ENCODE measurements at places on chromosomes 12 and 14.

DNA sequence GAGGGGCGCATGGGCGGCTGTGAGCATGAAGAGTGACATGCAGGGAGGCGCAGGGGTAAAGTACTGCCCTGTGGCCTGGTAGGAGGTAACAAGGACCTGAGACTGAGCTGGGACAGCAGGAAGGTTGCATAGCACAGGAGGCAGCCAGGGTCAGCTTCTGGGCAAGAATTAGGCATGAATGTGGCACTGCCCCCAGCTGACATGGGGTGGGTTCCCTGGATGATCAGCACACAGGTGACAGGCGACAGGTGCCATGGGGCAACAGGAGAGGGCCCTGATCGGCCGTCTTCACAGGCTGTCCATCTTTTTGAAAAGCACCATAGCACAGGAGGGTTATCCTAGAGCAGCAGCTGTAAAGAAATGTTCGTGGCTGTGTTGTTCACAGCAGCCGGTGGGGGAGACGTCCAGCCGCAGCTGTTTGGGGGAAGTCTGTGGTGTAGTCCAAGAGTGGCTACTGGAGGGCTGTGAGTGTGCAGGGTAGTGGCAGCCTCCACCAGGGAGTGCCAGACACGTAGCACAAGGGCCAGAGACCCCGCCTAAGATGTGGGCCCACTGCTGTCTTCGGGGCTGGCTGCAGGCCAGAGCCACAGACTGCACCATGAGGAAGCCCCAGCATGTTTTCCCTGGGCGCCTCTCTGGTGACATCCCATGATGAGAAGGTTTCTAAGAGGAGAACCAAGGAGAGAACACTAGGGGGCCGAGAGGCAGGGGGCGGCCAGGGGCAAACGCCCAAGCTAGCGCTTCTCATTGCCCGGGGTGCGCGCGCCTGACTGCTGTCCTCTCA lies 8.4 kb downstream of the CLBA1 start:
- DNase-seq, result no peak

- no peak for DNase-seq
Measured at GRCh38 chr14:33922125-33922524, 28.7 kb downstream of the EGLN3 start.

GRCh38 chr12:8667270-8667669 lies 4.6 kb upstream of the MFAP5 start:
- no peak for DNase-seq

- no peak for DNase-seq
Measured at GRCh38 chr12:10397296-10397695, 7.5 kb upstream of the KLRK1 start.

DNA sequence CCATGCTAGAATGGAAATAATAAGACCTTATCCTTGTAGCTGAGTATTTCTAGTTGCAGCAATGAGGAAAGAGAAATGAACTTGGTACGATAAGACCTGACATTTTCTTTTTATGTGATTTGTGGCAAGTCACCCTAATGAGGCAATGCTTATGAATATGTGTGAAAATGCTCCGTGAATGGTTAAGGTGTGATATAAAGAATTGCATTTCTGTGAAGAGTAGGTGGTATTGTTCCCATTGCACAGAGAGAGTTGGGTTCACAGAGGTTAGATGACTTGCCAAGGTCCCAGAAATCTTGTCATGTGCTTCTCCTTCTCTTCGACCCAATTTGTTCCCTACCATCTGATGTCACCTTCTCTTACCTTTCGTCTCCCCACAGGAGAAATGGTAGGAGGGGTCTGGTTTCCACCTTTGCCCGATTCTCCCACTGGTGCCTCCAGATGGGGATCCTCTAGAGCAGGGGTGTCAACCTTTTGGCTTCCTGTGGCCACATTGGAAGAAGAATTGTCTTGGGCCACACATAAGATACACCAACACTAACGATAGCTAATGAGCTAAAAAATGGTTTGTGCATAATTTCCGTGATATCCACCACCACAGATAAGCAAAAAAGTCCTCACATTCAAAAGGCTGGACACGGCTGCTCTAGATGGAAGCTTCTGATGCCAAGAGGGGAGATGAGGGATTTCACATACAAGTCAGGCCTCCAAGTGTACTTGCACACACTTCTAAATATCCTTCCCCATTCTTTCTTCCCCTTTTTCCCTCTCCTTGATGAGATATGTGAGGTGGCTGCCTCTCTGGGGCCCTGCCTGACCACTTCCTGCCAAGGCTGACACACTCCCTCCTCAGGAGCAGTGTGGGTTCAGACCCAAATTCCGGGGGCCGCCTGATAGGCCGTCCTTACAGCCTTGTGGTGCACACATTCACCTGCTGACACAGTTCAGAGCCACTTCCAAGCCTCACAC lies 96.1 kb downstream of the PLXNC1 start:
- DNase-seq, result no peak

GRCh38 chr14:88137327-88137726 lies 132.4 kb downstream of the GPR65 start:
- DNase-seq, result no peak

DNA sequence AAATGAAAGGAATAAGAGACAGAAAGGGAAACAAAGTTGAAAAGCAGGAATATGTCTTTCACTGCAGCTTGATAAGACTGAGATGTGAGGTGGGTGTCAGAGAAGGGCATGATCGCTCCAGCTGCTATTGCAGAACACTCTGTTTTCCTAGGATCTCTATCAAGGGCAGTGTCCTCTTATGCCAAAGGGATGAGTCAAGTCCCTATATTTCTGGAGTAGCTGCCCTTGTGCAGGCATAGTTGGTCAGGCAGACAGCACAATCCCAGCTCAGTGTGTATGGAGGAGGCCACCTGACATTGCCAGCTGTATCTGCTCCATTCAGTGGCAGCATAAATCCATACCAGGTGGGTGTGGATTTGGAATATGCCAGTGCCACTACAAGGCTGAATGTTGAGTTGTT lies 101.6 kb downstream of the DAD1 start:
- no peak for DNase-seq

GRCh38 chr14:70416725-70417349 lies at the start of gene SYNJ2BP:
Gene SYNJ2BP (minus strand): TSS chr14:70417090. CDS start chr14:70416963, 127 bp downstream.
- DNase-seq, result peak; percentile 76

- DNase-seq, result no peak
Measured at GRCh38 chr12:120962532-120963020, 15.8 kb upstream of the HNF1A start.

- DNase-seq, result no peak
Measured at GRCh38 chr12:88884600-88884999, 304.3 kb upstream of the KITLG start.

DNA sequence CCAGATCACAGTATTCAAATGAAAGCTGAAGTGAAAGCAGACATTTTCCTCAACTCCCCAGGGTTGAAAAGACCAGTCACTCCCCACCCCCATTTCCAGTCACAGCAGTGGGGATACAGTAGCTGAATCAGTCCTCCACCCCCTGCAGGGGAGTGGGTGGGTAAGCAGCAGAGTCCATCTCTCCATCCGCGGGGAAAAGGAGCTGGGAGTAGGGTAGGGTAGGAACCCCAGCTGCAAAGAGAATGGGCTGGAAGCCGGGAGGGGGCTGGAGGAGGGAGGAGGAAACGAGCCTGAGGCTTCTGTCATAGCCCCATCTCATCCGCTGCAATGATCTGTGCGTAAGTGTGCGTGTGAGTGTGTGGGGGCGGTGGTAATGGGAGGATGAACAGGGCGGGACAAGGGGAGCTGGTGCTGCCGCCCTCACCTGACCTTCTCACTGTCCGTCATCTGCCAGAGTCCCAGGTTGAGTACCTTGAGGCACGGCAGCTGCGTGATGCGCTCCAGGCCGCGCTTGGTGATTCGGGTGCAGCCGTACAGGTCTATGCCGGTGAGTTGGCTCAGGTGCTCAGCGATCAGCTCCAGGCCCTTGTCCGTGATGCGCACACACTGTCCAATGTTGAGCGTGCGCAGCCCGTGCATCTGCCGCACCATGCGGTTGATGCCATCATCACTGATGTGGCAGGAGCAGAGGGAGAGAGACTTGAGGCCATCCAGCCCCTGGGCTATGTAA lies 1.8 kb downstream of the FBXL14 start:
- no peak for DNase-seq

- no peak for DNase-seq
Measured at GRCh38 chr14:60051721-60052221, 40.0 kb upstream of the PCNX4 start.

DNA sequence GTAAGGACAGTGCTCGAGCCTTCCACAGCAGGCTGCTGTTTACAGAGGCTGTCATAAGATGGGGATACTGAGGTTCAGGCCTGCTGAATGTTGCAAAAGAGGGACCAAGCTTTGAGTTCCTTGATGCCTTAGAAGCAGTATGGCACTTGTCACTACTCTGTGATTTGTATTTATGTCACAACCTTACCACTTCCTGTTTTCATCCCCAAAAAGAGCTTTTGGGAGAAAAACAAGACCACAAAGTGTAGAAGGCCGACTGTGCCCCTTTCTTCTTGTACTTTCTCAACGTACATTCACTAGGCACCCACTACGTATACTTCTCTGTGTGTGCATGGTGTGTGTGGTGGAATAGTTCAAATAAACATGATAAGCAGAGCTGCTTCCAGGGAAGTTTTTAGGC lies 90.1 kb downstream of the DRAM1 start:
- DNase-seq, result no peak

GRCh38 chr12:98262902-98263301 lies 252.5 kb upstream of the TMPO start:
- no peak for DNase-seq

DNA sequence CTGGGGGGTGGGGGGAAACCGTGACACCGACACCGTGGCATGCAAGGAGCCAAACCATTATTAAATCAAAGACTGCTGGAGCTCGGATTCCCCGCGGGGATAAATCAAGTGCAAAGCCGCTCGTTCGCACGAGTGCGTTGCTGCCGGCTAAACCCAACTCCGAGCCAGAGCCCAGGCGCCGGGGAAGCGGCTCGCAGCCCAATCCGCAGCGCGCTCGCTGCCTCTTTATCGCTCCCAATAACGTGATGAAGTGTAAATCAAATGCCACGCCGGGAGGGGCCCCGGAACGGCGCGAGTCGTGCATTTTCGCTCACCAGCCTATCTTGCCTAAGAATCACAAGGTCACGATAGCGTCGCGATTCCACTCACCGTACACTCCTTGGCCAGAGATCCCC lies 1.3 kb downstream of the MDGA2 start:
- DNase-seq, result no peak

GRCh38 chr14:85531141-85531586 lies 1.2 kb downstream of the FLRT2 start:
- DNase-seq, result peak; percentile 72

DNA sequence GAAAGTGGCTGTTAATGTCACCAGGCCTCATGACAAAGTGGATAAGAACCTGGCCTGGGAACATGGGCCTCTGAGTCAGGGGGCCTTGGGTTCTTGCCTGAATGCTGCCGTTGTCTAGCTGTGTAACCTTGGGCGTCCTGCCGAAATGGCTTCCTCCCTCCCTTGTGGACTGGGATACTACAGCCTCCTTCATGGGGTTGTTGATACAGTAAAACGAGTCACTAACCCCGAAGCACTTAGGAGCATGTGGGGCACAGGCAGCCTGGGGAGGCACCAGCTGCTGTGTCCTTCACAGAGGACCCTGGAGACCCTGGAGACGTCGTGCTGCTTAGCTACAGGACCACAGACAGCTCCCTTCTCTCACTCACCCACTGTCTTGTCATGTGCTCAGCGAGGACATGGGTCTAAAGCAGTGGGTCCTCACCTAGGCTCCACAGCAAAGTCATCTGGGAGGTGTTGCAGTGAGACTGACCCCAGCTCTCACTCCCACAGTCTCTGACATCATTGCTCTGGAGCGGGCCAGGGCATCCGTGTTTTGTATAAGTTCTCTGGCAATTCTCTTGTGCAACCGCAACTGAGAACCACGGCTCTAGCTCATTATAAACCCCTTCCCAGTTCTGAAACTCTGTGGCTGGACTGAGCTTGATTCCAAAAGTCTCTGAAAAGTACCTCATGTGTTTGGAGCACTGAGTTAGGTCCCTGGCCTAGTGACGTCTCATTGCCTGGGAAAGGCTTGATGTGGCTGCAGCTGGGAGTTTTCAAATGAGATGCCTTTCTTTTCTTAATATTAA lies 42.1 kb downstream of the SERPINA3 start:
- peak; percentile 43 for DNase-seq

- DNase-seq, result no peak
Measured at GRCh38 chr12:24537083-24537860, 411.6 kb downstream of the BCAT1 start.

GRCh38 chr14:75301666-75302325 lies 23.2 kb downstream of the FOS start:
- DNase-seq, result no peak

DNA sequence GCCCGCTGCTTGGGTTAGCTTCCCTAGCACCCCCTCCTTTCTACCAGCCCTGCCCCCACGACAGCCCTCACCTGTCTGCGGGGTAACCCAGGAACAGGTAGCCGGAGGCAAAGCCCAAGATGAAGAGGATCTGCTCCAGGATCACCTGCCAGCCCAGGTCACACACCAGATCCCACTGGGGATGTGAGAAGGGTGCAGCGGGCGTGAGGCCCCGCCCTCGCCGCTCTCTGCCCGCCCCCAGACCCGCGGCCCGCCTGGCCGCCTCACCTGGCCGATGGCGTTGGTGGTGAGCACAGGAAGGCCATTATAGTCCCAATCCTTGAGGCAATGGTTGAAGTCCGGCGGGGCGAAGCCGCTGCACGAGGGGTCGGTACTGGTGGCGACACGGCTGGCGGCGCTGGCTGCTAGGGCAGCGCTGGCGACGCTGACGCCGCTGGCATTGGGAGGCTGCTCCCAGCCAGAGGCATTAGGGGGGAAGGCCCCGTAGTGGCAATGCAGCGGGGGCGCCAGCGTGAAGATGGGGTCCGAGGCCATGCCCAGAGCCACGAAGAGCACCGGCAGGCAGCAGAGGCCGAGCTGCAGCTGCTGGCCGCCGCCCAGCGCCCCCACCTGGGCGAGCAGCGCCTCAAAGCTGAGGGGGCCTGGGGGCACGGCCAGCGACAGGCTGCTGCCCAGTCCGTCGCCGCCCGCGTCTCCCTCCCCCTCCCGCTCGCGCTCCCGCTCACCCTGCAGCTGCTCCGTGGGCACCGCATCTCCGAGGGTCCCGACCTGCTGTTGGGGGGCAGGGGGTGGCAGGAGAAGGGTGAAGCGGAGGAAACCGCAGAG lies 794 bp downstream of the SLC22A17 start:
- DNase-seq, result no peak

GRCh38 chr14:50101417-50101816 lies 15.0 kb downstream of the VCPKMT start:
- DNase-seq, result no peak
